GM04504 (cell line): ENCODE measurements at places on chromosomes 4 and X.

DNA sequence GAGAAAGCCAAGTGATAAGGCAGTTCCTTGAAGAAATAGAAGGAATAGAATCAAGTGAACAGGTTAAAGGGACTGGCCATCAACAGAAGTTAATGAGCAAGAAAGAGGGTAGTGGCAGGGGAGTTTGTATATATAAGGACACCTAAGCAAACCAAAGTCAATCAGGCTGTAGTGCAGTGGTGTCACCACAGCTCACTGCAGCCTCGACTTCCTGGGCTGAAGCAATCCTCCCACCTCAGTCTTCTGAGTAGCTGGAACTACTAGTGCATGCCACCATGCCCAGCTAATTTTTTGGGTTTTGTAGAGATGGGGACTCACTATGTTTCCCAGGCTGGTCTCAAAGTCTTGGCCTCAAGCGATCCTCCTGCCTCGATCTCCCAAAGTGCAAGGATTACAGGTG is 15.9 kb downstream of the ACOT9 start:
- DNase-seq = no peak

- no peak for DNase-seq
Observed at GRCh38 chrX:47186096-47186740, 7.4 kb upstream of the UBA1 start.

- no peak for DNase-seq
Observed at GRCh38 chr4:146317783-146318182, 103.4 kb downstream of the REELD1 start.

DNA sequence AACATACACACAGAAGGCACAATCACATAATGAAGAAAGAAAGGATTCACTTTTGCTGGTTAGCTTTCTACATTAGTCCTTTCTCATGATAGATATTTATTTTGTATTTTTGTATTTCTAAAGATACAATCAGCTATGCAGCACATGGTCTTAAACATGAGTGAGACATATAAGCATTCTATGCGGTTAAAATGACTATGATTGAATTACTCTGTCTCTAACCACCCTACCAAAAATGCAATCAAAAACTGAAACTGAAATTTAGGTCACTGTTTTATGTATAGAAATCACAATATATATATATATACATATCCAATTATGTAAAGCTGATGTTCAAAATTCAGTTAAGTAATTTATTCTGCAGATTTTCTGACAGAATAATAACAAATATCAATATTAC is 21.9 kb downstream of the CXXC4 start:
- no peak for DNase-seq

- no peak for DNase-seq
Observed at GRCh38 chr4:154345359-154345758, 146.2 kb downstream of the DCHS2 start.

GRCh38 chr4:185143601-185143969 is 519 bp downstream of the SLC25A4 start:
- no peak for DNase-seq

GRCh38 chr4:78529569-78530209 is 21.9 kb upstream of the ANXA3 start:
- DNase-seq = peak; percentile 33

- peak; percentile 42 for DNase-seq
Observed at GRCh38 chrX:65581661-65582339, 47.2 kb upstream of the LAS1L start.

GRCh38 chrX:119686087-119686691 is 6.8 kb downstream of the SEPTIN6 start:
- no peak for DNase-seq

DNA sequence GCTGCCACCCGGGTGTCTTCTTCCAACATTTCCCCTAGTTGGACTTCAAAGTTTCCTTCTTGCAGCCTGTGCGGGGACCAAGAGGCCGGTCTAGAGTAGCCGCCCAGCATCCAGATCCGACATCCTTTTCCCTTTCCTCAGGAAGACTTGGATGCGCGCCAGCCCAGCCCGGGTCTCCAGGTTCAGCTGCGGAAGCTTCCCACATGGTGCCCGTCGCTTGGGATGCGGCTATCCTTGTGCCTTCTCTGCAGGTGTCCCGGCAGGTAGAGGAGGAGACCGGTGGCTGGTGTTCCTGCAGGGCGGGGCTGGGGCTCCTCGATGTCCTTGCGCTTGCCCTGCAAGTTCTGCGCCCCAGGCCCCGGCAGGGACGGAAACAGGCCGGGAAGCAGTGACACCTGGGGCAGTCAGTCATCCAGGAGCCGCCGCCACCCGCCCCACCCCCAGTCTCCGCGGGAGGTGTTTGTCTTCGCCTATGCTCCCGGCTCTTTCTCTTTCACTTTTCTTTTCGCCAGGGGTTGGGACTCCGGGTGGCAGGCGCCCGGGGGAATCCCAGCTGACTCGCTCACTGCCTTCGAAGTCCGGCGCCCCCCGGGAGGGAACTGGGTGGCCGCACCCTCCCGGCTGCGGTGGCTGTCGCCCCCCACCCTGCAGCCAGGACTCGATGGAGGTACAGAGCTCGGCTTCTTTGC is at the start of gene IL15:
IL15 (plus strand) TSS at position 502 of the 689 bp plus-strand sequence. CDS start 82,882 bp downstream, outside the sequence.
- peak; percentile 41 for DNase-seq

GRCh38 chr4:184900184-184900583 is 74.4 kb upstream of the ACSL1 start:
- no peak for DNase-seq

- no peak for DNase-seq
Observed at GRCh38 chr4:101075536-101075935, 271.8 kb downstream of the PPP3CA start.

DNA sequence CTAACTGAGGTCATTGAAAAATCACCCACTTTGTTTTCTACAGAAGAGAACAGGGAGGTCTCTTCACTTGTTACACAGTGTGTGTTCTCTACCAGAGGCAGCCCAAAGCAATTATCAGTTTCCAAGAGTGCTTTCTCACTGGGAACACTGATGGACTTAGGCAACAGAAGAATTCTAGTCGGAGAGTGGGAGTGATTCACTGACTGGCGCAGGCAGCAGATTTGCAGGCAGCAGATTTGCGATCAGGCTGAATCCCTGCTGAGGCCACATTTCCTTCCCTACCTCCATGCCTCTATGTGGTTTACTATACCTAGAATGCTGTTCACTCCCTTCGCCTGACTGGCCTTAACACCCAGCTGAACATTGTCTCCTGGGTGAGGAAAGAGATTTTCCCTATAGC is 6.6 kb downstream of the OCIAD2 start:
- DNase-seq = no peak

DNA sequence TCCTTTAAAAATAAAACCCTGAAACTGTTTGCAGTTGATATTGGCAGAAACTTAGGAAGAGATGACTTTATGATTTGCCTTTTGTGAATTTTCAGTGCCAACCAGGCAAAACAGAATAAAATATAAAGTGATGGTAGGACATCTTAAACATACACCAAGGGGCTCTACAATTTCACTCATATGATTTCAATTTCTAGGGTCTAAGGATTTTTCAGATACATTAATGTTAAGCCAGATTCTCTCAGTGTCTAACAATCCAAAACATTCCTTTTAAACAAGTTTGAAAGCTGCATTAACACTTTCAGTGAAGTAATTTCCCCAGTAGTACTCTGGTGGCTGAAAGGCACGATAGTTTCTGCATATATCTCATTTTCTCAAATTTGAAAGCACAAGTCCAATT is 1262.0 kb upstream of the ADGRL3 start:
- no peak for DNase-seq

DNA sequence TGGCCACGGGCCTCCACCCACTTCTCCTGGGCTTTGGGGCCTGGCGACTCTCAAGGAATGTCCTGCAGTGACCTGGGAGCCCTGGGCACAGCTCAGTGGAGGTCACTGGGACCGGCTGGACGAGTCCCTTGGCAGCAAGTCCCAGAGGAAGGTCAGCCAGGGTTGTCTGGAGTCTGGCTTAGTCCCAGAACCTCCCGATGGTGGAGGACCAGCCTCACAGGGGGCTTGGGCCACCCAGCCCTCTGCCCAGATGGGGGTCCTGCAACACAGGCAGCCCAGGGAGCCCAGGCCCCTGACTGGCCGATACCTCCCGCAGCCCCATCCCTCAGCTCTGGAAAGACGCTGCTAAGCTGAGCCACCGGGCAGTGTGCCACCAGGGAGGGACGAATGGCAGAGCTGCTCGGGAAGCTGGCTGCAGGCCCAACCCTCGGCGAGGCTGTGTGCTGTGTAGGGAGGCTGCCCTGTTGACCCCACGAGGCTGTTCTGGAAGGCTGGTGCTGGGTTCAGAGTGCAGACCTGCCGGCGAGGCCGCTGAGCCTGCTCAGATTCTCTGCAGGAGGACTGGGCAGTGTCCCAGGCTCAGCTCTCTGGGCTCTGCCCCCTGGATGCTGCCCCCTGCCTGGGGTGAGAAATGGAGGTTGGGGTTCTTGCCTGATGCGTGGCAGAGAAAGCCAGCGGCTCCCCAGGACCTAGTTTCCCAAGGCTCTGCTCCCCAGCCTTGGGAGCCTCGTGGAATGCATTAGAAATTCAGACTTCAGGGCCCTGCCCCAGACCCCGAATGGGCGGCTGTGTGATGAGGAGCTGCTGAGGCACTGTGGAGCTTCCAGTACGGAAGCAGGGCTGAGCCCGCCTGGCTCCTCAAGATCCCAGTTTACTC is 61.7 kb downstream of the ADRA2C start:
- DNase-seq = peak; percentile 27

DNA sequence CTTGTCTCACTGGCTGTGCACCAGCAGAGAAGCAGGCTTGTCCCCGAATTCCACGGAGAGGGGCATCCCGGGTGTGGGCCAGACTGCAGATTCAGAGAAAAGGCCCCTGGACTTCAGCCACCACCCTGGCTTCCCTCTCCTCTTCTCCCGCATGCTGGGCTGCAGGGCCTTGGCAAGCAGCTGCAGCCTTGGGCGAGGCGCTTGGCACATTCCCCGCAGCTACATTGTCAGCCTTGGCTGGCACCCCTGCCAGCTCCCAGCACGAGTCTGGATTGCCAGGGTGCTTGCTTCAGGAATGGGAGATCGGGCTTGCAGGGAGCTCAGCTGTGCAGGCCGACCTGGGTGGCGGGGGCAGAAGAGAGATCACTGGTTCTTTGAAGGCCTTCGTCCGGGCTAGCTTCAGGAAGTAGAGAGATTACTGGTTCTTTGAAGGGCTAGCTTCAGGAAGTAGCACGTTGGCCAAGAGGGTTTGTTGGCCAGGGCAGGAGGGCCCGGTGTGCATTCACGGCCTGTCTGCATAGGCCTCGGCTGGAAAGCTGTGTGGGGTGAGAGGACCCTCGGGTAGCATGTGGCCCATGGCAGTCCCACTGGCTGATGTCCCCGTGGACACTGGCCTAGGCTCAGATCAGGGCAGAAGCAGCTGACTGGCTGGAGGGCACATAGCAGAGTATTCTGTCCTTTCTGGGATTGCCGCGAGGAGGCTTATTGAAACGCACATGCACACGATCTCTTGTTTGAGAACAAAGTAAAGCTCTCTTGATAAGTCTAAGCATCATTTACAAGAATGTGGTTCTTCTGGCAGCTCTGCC is 2.7 kb downstream of the ABCD1 start:
- DNase-seq = no peak

GRCh38 chr4:9918484-9918883 is 102.8 kb downstream of the SLC2A9 start:
- no peak for DNase-seq

- DNase-seq = no peak
Observed at GRCh38 chr4:125501568-125501967, 186.8 kb downstream of the FAT4 start.

- DNase-seq = no peak
Observed at GRCh38 chr4:16067515-16067914, 16.3 kb downstream of the PROM1 start.

GRCh38 chrX:71095981-71096759 is 519 bp downstream of the FOXO4 start:
- no peak for DNase-seq

- DNase-seq = no peak
Observed at GRCh38 chr4:185742766-185743165, 69.2 kb downstream of the SORBS2 start.

DNA sequence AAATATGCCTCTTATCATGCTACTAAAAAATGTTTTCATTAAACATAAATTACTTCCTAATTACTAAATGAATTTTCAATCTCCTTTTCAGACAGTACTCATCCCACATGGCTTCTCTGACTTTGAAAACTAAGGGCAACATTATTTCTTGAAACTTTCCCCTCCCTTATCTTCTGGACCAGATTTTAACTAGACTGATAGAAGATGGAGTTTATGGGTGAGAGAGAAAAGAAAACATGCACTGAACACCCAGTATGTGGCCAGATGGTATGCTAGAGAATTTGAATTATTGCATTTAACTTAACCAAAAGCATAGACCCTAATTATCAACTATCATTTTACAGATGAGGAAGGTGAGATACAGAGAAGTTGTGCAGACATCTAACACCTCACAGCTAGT is 16.8 kb downstream of the CNOT6L start:
- no peak for DNase-seq

DNA sequence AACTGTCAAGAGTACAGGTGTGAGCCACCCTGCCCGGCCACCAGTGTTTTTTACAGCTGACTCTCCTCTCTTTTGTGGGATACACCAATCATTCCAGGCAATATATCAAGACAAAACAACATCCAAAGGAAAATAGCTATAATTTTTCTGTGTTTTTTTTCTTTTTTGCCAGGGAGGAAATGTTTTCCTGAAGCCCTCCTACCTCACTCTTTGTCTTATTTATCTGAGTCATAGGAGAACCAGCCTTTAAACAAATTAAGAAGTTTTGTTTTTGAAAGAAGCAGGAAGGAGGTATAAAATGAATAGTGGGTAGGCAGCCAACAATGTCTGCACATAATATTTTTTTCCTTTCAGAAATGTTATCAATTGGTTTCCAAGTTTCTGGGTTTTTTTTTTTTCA is 493.9 kb downstream of the CCSER1 start:
- DNase-seq = no peak

DNA sequence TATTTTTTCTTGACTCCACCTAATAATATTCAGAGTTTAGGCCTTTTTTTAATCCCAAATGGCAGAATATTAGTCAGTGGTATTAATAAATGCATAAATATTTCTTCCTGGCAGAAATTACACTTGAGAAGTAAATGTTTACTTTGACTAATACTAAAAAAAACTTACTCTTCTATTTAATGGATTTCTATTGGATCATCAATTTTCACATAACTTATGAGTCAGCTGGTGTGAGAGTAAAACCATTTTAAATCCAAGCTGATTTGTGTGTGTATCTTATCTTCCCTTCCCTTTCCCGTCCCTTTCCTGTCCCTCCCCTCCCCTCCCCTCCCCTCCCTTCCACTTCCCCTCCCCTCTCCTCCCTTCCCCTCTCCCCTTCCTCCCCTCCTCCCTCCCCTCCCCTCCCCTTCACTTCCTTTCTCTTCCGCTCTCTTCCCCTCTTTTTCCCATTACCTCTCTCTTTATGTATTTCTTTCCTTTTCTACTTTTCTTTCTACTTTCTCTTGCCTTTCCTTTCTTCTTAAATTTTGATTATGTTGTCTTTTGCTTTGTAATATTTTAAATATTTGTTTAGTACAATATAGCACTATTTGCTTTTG is 630.1 kb upstream of the EPHA5 start:
- no peak for DNase-seq

DNA sequence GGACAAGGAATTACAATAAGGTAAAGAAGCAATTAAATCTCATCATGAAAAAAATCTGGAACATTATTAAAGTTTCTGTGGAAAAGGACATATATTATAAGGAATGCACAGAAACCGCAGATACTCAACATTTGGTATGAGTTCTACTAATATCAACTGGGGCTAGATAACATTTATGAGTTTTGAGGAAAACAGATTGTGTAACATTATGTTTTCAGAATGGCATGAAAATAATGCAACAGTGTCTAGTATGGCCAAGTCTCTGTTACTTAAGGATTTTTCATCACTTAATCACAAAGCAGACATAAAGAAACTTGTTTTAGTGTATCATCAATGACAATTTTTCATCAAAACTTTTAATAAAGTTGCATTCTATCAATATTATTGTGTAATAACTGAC is 785.0 kb downstream of the GLUD2 start:
- DNase-seq = no peak

- DNase-seq = no peak
Observed at GRCh38 chr4:40744218-40744617, 5.5 kb upstream of the NSUN7 start.
